GM03348 (cell line): ENCODE measurements at places on chromosomes 12 and 14.

DNA sequence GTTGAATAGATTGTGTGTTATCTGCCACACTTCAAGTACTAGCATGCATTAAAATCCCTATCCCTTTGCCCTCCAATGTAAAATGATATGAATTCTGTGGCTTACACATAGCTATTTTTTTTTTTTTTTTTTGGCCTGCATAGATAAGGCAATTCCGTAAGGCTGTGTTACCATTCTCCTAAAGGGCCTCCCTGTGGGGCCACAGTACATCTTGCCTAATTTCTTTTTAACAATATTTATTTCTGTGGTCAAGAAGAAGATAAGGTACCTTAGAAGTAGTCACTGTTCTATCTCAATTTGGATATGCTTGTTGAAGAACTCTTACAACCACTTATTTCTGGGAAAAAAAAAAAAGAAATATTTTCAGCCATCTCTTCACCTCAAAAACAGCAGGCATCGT, 19.8 kb downstream of the FLRT2 start:
- DNase-seq: no peak

- no peak for DNase-seq
These were observed 12.6 kb downstream of the BHLHE41 start for GRCh38 chr12:26112232-26112631.

DNA sequence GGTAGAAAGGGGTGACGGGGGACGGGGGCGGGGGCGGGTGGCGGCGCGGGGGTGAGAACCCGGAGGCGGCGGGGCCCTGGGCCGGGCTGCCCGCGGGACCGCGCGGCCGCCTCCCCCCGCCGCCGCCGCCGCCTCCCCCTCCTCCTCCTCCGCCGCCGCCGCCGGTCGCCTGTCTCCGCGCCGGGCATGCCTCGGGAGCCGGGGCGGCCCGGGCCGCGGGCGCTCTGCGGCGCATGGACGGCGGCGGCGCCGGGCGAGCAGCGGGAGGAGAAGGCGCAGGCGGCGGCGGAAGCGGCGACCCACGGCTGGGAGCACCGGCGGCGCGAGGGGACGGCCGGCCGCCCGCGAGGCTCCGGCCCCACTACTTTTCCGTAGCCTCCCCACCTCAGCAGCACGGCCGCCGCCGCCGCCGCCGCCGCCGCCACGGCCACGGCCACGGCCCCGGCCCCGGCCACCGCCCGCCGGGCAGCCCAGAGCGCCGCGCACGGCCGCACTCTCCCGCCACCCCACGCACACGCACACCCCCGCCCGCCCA, at the start of gene NPAS3:
Gene NPAS3 (plus strand): TSS at position 161 of the 535 bp plus-strand sequence.
- DNase-seq: peak; percentile 66

- no peak for DNase-seq
These were observed 166.9 kb downstream of the BRMS1L start for GRCh38 chr14:35992816-35993683.

- no peak for DNase-seq
These were observed at the start of gene TCL1B for GRCh38 chr14:95685978-95686922. TCL1B (plus strand) TSS chr14:95686426; CDS start chr14:95686468, 42 bp downstream.

- peak; percentile 62 for DNase-seq
These were observed 123.0 kb downstream of the SLC38A4 start for GRCh38 chr12:46702581-46703344.

DNA sequence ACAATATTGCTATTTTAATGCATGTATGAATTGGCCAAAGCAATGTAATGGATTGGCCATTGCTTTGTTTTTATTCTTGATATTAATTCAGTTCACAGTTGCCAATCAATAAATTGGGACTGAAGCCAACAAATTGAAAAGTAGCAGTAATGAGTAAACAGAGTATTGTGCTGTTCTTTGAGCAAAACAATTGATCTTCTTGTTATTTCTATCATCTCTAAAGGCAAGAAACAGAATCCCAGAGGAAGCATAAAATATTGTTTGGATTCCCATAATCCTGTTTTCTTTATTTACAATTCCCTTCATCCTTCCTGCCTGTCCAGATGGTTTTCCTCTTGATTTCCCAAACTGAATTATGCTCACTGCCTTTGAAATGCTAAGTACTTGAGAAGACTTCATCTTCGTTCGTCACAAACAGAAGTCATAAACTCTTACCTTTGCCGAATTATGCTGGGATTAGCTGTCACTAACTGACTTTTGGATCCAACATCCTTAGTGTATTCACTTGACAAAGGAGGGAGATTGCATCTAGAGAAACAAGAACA, 85.9 kb downstream of the ST8SIA1 start:
- no peak for DNase-seq

GRCh38 chr12:57902478-57902969, 38.8 kb upstream of the ATP23 start:
- DNase-seq: no peak

GRCh38 chr12:22190-22529, 44.4 kb upstream of the IQSEC3 start:
- no peak for DNase-seq

DNA sequence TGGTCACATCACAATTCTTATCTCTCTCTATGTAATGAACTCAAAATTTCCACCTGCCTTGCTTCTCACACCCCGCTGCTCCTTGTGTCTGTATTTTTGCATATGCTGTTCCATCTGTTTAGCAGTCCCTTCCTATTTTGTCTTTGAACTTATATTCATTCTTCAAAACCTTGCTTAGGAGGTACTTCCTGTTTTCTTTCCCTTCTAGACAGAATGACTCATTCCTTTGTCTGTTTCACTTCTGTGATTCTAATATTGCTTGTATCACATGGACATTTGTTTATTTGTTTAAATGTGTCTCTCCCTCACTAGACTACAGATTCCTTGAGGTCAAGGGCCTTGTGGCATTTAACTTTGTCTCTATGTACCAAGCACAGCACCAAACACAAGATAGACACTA, 424.2 kb downstream of the ETNK1 start:
- DNase-seq: no peak

- DNase-seq: no peak
These were observed 465.5 kb downstream of the PDZRN4 start for GRCh38 chr12:41653386-41654326.

GRCh38 chr12:39723831-39724230, 104.2 kb upstream of the ABCD2 start:
- peak; percentile 13 for DNase-seq

DNA sequence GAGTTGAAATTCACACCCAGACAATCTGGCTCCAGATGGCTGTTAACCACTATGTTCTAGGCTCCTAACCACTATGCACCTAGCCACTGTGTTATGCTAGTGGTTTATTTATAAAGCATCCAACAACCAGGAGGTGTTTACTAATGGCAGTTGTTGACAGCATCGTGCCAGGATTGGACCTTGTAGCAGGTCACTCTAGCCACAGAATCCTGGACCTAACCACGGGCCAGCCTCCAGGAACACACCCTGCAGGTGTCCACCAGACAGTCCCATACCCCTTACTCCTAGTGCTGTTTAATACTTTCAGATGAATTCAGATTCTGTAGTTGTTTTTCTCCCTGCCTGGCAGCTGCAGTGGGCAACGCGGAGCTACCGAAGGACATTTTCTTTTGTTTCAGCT, 109.4 kb upstream of the MYL2 start:
- no peak for DNase-seq

DNA sequence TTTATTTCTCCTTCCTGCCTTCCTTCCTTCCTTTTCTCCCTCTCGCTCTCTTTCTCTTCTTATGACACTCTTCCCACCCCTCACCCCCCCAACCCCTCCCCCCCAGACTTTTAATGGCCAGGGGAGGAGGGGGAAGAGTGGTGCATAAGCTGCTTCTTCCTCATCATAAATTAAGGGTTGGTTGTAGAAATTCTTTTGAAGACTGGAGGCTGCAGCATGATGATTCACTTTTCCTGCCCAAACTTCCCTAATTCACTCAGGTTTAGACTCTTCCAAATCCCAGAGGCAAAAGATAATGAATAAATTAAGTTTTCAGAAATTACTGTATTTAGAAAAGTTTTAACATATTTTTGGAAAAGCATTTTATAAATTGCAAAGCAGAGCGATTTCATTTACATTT, 58.2 kb downstream of the GRIP1 start:
- DNase-seq: no peak

DNA sequence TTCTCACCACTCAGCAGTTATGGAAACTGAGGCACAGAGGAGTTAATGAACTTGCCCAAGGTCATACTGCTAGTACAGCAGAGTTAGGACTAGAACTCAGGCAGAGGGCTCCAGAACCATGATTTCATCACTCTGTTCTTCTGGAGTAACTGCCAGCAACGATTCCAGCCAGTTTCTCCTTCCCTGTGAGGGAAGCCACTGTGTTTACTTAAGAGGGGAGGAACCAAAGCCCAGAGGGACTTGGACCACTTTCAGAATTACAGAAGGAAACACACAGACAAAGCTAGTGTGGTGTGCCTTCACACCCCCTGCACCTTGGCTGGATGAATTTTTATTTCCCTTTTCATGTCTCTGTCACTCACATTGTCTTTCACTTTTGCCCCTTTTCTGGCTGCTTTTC, 398.2 kb downstream of the DPF3 start:
- DNase-seq: no peak

DNA sequence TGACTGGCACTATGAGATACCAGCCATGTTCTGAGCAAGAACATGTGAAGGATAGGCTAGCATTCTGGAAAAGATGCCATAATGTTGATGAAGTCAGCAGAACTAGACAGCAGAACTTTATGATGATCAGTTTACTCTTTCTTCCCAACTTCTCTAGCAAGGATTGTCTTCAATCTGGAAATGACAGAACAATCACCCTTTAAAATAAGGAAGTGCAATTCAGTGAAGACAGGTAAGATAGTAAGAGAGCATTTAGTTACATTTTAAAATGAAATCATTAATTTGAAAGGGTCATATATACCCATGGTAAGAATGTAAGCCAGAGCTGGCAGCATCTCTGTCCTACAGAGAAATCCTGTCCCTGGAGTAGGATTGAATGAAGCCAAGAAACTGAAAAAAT, 66.0 kb upstream of the C12orf71 start:
- no peak for DNase-seq

- DNase-seq: no peak
These were observed 80.7 kb downstream of the NPAS3 start for GRCh38 chr14:33019346-33019745.

DNA sequence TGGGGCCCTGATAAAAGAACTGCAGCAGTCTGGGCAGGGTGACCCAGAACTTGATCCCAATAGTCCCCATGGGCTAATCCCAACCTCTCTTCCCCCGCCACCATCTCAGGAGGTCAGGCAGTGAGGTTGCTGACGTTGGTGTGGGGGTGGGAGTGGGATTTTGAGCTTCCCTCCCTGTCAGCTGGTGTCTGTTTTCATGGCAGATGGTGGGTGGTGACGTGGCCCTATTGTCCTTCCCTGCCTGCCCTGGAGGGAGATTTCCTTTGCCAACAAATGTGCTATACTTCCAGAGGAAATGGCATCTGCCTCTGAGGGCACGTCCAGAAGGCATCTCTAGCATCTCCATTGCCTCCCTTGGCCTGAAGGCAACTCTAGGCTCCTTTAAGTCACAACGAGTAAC, 37.7 kb downstream of the NEUROD4 start:
- DNase-seq: no peak

DNA sequence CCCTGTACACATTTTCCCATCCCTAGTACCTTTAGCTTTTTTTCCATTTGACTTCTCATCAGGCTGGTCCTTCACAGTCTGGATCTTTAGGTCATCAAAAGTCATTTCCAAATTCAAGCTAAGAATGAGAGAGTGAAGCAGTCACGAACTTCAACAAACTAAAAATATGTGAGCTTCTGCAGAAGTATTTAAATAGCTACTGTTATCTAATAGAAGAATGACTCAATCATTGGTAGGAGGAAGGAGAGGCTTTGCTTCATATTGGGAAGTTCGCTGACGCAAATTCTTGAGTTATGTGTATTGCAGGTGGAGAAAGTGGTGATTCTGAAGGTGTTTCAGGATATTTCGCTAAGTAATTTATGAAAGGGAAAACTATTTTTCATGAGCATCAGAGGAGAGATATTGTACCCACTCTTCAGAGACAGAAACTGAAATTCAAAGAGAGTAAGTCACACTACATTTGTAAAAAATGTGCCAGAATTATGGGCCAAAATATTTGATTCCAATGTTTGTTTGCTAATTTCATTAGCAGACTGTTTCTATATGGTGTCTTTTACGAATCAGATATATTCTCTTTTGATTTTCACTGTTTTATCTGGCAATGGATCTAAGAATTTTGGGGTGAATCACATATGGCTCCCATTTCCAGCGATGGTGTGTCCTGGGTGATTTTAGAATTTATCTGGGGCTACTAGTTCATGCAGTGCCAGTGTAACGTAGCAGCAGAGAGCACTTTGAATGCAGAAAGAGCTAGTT, at the start of gene OLR1:
Gene OLR1 (minus strand): TSS at position 160 of the 756 bp plus-strand sequence. CDS start 55 bp downstream, at position 105.
- no peak for DNase-seq

- peak; percentile 46 for DNase-seq
These were observed 436 bp downstream of the VPS33A start for GRCh38 chr12:122265886-122266229.

DNA sequence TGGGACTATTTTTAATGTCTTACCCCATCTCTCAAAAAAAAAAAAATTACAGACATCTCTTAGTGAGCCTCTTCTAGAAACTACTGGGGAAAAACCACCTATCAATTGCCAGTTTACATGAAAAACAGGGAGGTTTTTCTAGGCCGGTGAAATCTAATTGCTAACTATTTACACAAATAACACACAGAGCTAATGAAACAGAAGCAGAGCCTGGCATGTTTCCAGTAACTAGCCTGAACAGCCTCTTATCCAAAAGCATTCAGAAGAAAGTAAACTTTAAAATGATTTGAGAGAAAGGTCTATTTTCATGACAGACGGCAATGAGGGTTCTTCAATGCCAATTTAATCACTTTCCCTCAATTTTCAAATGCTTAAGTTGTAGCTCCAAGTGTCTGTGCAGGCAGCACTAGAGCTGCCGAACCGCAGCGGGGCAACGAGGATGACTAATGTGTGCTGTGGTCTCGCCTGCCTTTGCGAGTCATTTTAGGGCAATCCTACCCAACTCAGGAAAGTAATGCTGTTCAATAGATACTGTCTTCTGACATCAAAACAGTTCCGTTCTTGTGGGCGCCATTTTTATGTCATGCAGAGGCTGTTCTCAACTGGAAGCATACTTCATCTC, 84.6 kb downstream of the SETD3 start:
- DNase-seq: no peak

GRCh38 chr14:33016613-33017012, 77.9 kb downstream of the NPAS3 start:
- peak; percentile 32 for DNase-seq

GRCh38 chr12:101564912-101565311, 29.9 kb upstream of the MYBPC1 start:
- no peak for DNase-seq

DNA sequence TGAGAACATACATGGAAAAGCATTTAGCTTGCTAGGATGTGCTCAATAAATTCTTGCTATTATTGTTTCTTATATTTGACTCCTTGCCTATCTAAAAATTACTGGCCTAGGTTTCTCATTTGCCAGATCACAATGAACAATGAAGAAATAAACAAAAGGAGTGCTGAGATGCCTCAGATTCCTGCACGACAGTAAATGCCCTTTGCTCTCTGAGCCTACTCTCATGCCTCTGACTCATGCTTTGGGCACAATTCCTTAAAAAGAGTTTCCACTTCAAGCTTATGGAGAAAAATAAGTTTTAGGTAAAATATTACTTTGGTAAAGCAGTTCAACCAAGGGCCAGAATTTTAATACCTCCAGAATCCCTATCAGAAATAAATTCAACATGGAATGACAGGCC, 30.9 kb downstream of the GRIN2B start:
- DNase-seq: no peak

- DNase-seq: no peak
These were observed 41.4 kb downstream of the HECTD1 start for GRCh38 chr14:31166271-31166561.

- DNase-seq: peak; percentile 20
These were observed 73.0 kb downstream of the GCH1 start for GRCh38 chr14:54829486-54830224.
